ENCODE measurements at places on chromosomes 12 and 14. TPM values are rescaled to one million over a fixed set of nuclear protein-coding genes. Genes with fewer than 3 reads are reported as not detected.

KRT4 gene
- not detected for total RNA-seq

IAPP gene
- not detected for total RNA-seq

GRCh38 chr12:108495054-108495453 is 20.0 kb upstream of the FICD start:
- DNase-seq, result no peak
- peaks cover 15% of the 10 kb centered on the region for H3K27me3 ChIP-seq
- no peak overlapping the region for H3K27ac ChIP-seq
- H3K4me1 ChIP-seq, result no peaks in the 10 kb centered on the region

DNA sequence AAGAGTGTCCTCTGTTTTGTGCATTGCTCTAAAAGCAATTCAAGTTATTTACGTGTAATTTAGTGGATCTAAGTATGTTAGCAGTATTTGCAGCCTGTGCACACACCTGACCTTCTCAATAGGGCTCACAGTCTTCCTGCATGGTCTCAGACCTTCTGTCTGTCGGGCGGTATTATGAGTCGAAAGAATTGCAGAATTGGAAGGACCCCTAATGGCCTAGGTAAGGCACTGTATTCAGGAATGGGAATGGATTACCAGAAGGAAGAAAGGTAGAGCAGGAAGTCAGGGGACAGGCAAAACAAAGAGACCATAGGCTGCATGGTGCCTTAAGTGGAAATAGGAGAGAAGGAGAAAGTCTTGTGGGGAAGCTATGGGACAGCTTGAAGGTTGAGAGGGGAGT is 341.6 kb downstream of the VRK1 start:
- DNase-seq, result no peak
- no peak overlapping the region for H3K27ac ChIP-seq
- no peaks in the 10 kb centered on the region for H3K4me1 ChIP-seq
- no peaks in the 10 kb centered on the region for H3K36me3 ChIP-seq
- no peak overlapping the region for H3K4me3 ChIP-seq

GRCh38 chr12:122111089-122111641 is 32.6 kb downstream of the MLXIP start:
- no peaks in the 10 kb centered on the region for H3K27me3 ChIP-seq
- H3K36me3 ChIP-seq, result peaks cover 5% of the 10 kb centered on the region
- no peak overlapping the region for H3K27ac ChIP-seq
- H3K4me3 ChIP-seq, result no peak overlapping the region
- H3K4me1 ChIP-seq, result peaks cover 30% of the 10 kb centered on the region
